NCI-H2029 treated with DMSO at 0.1 percent for 48 hours (cell line): ENCODE measurements at places on chromosomes 1 and 21.

DNA sequence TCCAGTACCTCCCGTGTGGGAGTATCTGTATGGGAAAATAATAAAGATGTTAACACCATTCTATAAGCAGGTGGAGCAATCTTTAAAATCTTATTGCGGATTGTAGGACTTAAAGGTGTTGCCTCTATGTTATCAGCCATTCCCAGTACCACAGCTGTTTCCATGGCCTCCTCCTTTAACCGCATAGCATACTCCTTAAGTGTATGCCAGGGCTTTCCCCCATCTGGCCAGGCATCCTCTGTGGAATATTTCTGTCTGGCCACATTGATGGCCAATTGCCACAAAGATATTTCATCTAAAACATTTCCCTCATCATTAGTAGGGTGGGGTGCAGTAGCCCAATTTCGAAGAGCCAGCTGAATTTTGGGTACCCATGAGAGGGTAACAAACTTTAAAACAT, 7.3 kb upstream of the STUM start:
- no peak for DNase-seq

- no peak for DNase-seq
Measured at GRCh38 chr21:33247599-33247998, 17.9 kb downstream of the IFNAR2 start.

- DNase-seq, result no peak
Measured at GRCh38 chr1:206551296-206551985, 44.1 kb downstream of the RASSF5 start.

GRCh38 chr1:117783606-117784396, 145.6 kb downstream of the GDAP2 start:
- DNase-seq, result no peak

- DNase-seq, result no peak
Measured at GRCh38 chr1:43814401-43814800, 107.1 kb downstream of the ST3GAL3 start.

DNA sequence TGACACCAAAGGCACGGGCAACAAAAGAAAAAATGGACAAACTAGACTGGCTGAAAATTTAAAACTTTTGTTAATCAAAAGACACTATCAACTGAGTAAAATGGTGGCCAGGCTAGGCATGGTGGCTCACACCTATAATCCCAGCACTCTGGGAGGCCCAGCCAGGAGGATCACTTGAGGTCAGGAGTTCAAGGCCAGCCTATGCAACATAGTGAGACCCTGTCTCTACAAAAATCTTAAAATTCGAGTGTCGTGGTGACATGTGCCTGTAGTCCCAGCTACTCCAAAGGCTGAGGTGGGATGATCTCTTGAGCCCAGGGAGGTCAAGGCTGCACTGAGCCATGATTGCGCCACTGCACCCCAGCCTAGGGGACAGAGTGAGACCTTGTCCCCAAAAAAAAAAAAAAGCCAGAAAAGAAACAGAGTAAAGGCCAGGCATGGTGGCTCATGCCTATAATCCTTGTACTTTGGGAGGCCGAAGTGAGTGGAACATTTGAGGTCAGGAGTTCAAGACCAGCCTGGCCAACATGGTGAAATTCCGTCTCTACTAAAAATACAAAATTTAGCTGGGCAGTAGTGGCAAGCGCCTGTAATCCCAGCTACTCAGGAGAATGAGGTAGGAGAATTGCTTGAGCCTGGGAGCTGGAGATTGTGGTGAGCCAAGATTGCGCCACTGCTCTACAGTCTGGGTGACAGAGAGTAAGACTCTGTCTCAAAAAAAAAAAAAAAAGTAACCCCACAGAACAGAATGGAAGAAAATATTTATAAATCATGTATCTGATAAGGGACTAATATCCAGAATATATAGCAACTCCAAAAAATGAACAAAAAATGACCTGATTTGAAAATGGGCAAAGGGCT, 8.0 kb downstream of the TUT4 start:
- no peak for DNase-seq

DNA sequence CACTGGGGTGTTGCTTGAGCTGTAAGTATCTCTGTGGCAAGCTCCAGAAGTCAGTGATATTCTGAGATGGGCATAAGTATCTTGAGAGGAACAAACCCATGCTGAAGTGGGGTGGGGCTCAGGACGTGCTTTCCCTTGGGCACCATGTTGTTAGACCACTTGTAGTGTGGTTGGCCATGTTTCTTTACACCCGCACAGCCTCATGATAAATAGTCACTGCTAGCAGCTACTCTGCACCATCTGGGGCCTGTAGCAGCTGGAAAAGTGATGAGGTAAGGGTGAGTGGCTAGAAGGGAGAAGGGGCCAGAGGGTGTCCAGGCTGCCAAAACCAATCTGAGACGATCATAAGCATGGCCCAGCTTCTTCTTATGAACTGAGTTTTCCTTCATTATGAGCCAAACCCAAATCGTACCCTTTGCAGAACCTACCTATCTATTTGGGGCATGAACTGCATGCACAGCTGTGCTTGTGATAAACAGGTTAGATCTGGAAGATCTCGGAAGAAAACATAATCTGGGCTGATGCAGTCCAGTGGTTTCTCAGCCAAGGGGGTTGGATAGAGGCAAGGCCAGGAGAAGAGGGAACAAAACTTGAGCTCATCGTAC, 91.9 kb upstream of the IRF2BP2 start:
- no peak for DNase-seq

- DNase-seq, result no peak
Measured at GRCh38 chr21:20308586-20309315, 689.5 kb upstream of the NCAM2 start.

- DNase-seq, result no peak
Measured at GRCh38 chr1:62722796-62723195, 34.6 kb upstream of the DOCK7 start.
